ENCODE measurements at places on chromosomes 5 and 9.

- no peak for DNase-seq
These were observed 181.6 kb downstream of the AP3B1 start for GRCh38 chr5:78112931-78113330.

GRCh38 chr5:58016877-58017276 lies 443.0 kb downstream of the PLK2 start:
- no peak for DNase-seq

DNA sequence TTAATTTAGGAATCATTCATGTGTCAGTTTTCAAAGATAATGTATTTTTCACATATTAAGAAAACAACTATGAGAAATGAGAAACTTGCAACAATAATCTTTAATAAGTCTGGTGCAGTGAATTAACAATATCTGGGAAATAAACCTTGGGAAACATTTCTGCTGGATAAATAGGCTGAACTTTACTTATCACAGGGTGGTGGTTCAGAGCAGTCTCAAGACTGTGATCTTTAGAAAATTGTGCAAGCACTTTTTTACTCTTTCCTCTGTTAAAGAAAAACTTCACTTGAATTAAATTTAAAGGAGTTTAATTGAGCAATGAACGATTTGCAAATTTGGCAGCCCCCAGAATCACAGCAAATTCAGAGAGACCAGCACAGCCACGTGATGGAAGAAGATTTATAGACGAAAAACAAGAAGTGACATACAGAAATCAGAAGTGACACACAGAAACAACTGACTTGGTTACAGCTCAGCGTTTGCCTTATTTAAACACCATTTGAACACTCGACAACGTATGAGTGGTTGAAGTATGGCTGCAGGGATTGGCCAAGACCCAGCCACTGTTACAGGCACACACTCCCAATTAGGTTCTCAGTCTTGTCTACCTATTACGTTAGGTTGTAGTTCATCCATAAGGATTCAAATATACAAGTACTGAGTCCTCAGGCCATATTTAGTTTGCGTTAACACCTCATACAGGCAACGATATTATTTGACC lies 631.9 kb downstream of the SLCO4C1 start:
- no peak for DNase-seq

DNA sequence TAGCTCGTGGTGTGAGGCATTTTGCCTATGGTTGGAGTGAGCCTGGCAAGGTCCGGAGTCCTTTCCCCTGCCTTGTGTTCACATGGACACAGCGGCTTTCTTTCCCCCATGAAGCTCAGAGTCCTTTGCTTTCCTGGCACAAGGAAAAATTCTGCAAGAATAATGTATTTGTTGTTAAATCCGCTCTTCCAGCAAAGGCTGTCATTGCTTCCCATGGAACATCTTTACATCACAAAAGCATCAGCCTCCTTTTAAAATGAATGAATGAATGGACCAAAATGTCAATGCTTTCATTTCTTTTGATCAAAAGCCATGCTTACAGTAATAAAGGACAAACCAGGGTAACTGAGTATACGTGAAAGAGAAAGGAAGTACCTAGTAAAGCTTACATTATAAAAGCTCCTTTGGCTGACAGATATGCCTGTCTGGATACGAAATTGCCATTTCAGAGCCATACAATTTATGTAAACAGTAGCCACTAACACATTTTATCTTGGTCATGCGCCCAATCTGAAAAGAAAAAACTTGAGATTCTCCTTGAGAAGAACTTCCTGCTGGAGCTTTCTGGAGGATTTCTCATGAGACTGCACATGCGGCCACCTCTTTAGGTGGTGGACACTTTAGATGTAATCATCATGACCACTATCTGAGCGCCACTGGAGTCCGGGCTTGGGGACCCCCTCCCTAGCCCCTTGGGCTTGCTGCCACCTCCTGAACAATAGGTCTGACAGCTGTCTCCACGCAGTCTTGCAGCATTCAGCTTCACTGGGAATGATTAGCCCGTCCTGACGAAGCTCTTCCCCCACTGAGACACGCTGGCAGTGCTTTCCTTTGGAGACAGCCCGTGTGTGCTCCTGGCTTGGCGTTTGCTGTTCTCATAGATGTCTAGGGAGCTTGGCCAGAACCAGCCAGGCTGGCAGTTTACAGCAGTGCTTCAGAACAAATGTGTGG lies 355.9 kb downstream of the ADAMTS6 start:
- DNase-seq = no peak

DNA sequence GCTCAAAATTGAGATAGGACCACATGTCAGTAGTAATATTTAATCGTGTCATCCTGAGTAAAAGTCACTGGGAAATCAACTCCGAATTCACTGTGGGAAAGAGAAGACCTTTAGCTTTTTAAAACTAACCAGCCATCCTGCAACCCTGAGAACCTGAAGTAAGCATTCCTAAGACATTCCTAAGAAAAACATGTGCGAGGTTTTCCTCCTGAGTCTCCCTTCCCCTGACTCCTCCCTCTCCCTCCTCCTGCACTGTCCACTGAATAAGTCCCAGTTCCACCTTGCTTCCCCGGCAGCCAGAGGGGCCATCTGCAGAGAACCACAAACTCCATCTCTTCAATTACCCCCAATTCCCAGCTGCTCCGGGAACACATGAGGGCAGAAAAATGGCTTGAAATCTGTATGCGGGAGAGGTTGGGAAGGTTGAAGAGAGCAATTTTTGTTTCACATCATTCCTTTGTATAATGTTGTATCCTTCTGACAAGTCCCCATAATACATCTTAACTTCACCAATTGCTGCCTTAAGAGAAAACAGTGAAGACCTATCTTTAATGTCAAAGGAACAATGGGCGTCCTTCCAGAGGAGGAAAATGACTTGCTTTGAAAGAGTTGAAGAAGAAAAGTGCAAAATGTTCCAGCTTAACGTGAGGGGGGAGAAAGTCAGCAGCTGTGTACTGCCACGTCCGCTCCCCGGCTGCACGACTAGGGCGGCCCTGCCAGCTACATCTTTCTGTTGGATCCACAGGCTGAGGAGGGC lies 186.3 kb downstream of the ZNF462 start:
- no peak for DNase-seq
